ENCODE measurements at places on chromosomes 11 and 22.

GRCh38 chr11:109527496-109527895 is 105.5 kb downstream of the C11orf87 start:
- no peak for DNase-seq

DNA sequence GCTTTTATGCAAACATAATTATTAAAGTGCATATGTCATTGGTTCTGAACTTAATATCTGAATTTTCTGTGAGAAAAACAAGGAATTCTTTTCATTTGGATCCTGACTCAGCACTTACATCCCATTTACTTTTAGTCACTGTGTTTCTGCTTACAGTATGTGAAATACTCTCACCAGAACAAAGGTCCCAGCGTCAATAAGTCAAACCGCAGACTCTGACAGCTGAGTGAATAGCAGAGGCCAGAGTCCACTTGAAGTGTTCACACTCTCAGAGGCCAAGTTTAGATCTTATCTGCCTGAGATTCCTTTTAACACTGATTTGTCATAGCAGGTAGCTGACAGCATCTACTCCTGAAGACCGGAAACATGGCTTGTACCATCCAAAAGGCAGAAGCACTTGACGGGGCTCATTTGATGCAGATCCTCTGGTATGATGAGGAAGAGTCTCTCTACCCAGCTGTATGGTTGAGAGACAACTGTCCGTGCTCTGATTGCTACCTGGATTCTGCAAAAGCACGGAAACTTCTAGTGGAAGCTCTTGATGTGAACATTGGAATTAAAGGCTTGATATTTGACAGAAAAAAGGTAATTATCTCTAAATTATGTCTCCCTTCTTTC is 14.6 kb downstream of the BBOX1 start:
- no peak for DNase-seq

DNA sequence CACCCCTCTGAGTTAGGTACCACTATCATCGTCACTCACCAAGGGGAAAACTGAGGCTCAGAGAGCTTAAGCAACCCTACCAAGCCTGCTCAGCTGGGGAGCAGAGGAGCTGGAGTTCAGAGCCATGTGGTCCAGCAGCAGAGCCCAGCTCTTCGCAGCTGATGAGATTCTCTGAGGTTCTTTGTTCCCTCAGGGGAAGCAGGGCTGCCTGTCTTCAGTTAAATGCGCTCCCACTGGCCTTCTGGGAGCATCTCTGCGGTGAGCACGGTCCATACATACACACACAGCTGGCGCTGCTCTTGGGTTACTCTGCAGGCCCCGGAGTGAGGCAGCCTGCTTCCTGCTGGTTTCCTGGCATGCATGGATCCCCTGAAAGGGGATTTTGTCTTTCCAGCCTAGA is 5.2 kb upstream of the PTGDR2 start:
- no peak for DNase-seq

- DNase-seq: peak; percentile 48
Observed at GRCh38 chr11:61061081-61061826, 41.0 kb upstream of the CD5 start.

GRCh38 chr22:17086296-17086695 is 1.5 kb downstream of the IL17RA start:
- no peak for DNase-seq

DNA sequence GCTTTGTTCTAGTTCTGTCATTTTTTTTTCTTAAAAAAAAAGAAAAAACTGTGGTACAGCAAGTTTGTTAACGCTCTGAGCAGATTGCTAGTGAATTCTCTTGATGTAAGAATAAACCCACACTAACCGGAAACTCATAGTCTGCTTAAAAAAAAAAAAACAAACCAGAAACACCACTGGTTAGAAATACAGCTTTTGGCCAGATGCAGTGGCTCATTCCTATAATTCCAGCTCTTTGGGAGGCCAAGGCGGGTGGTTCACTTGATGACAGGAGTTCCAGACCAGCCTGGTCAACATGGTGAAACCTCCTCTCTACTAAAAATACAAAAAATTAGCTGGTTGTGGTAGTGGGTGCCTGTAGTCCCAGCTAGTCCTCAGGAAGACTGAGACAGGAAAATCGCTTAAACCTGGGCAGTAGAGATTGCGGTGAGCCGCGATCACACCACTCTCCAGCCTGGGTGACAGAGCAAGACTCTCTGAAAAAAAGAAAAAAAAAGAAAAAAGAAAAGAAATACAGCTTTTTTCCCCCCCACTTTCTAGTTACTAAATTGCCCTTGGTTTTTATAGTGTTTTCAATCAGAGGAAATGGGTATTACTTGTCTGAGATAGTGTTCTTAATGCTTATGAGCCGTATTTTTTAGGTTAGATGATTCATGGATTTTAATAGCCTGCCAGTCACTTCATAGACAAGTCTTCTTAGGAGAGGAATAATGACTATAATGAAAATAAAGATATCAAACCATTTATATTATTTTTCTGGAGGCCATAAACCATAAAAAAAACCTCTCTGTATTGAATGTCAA is 222.8 kb downstream of the DDX10 start:
- no peak for DNase-seq

GRCh38 chr11:115682888-115683287 is 178.7 kb upstream of the CADM1 start:
- no peak for DNase-seq

- DNase-seq: no peak
Observed at GRCh38 chr11:2310786-2311352, 9.1 kb downstream of the TSPAN32 start.

- no peak for DNase-seq
Observed at GRCh38 chr22:48496226-48496845, 1331.3 kb downstream of the BRD1 start.

GRCh38 chr11:838441-839279 is 3.7 kb downstream of the POLR2L start:
- DNase-seq: no peak

DNA sequence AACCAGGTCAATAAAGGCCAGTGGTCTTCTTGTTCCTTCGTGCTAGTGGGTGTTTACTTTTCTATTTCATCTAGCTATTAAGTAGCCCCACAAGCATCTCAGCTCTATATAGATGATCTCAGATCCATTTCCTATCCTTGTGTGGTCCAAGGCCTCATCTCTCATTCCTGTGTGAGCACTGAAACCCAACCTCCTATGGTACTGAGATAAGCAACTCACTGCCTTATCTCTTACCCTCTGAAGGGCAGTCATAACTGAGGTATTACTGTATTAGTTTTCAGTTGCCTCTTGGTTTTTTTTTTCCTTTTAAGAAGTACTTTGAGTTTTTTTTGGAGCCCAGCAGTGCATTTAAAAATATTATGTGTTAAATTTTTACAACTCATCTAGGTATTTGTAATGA is 28.3 kb downstream of the ACER3 start:
- DNase-seq: no peak

- no peak for DNase-seq
Observed at GRCh38 chr11:133529807-133530500, 2.3 kb downstream of the OPCML start.

DNA sequence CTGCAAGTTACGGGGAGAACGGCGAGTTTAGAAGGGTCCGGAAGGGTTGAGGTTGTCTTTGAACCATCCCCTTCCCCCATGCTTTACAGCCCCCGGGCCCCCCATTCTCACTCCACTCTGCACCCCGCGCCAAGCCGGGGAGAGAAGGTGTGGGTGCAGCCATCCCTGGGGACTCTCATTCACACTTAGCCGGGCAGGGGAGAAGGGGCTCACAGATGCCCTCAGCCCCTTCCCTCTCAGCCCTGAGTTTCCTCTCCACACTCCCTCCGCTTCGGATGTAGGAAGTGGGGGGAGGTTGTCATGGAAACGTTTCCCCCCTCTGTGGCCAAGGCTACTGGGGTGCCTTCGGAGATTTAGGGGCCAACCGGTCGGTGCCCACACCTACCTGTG is 334 bp downstream of the CADM1 start:
- no peak for DNase-seq

DNA sequence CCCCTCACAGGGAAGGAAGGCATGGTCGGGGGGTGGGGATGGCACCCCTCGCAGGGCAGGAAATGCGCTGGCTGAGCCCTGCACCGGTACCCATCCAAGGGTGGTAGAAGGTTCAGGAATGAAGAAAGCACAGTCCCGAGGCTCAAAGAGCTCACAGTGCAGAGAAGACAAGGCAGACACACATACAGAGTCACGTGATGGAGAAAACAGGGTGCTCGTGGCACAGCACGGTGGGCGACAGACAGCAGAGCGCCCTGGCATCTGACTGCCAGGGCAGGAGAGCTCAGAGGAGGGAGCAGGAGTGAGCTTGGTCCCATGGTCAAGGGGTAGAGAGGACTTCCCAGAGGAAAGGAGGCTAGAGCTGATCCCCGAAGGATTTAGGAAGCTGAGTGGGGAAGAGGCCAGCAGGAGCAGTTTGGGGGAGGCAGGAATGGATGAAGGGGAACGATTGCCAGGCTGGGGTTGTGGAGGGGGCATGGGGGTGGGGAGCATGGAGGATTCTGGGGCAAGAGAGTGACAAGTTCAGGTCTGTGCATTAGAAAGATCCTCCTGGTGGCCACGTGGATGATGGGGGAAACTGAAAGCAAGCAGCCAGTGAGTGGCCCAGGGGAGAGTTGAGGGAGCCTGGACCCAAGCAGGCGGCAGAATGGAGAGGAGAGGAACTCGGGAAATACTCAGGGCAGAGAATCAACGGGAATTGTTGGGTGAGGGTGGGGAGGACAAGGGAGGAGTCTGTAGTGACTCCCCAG is 43.9 kb downstream of the PDE2A start:
- DNase-seq: no peak

- DNase-seq: no peak
Observed at GRCh38 chr22:34878171-34878570, 187.8 kb upstream of the ISX start.

GRCh38 chr22:28711820-28712777 is 29.5 kb downstream of the CHEK2 start:
- DNase-seq: no peak

DNA sequence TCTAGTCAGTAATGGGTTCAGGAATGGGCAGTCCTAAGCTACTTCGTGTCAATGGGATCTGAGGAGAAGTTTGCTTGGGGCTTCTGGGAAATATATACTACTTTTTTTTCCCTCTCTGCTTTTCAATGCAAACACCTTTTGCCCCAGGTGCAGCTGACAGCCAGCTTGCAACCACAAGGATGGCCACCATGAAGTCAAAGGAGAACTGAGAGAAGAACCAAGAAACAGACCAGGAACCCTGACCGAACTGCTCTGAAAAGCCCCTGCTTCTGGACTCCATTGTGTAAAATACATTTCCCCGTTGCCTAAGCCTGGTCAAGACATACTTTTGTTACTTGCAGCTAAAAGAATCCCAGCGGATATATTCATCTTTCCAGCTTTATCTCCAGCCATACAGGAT is 20.1 kb upstream of the CD44 start:
- DNase-seq: no peak

DNA sequence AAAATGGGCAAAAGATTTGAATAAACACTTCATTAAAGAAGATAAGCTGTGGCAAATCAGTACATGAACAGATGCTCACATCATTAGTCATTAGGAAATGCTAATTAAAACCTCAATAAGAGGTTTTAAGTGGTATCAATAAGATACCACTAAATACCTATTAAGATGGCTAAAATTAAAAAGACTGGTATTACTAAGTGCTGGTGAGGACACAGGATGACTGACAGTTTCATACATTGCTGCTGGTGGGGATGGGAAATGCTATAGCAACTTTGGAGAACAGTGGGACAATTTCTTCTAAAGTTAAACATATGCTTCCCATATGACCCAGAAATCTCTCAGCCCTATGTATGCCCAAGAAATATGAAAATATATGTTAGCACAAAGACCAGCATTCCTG is 69.2 kb downstream of the COMMD9 start:
- no peak for DNase-seq

DNA sequence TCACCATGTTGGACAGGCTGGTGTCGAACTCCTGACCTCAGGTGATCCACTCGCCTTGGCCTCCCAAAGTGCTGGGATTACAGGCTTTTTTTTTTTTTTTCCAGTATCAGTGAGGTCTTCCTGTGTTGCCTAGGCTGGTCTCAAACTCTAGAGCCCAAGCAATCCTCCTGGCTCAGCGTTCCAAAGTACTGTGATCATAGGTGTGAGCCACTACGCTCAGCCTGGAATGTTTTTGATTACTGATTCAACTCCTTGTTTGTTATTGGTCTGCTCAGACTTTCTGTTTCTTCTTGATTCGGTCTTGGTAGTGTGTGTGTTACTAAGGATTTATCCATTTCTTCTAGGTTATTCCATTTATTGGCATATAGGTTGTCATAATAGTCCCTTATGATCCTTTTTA is 31.3 kb downstream of the NAGA start:
- DNase-seq: no peak

DNA sequence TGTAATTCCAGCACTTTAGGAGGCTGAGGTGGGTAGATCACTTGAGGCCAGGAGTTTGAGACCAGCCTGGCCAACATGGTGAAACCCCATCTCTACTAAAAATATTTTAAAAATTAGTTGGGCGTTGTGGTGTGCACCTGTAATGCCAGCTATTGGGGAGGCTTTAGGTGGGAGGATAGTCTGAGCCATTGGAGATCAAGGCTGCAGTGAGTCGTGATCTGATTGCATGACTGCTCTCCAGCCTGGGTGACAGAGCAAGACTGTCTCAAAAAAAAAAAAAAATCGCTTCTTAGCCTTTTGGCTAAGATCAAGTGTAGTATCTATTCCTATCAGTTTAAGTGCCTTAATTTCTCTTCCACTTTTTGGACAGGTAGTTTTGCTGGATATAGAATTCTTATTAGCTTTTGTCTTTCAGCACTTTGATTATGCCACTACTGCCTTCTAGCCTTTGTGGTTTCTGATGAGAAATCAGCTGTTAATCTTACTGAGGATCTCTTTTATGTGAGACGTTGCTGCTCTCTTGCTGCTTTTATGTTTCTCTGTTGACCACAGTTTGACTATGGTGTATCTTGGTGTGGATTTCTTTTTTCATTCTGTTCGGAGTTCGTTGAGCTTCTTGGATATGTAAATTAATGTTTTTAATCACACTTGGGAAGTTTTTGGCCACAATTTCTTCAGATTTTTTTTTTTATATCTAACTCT is 24.7 kb downstream of the CHEK1 start:
- no peak for DNase-seq

GRCh38 chr11:76512851-76513653 is 68.2 kb downstream of the EMSY start:
- DNase-seq: no peak

GRCh38 chr11:103888541-103888951 is 147.9 kb upstream of the DDI1 start:
- no peak for DNase-seq

DNA sequence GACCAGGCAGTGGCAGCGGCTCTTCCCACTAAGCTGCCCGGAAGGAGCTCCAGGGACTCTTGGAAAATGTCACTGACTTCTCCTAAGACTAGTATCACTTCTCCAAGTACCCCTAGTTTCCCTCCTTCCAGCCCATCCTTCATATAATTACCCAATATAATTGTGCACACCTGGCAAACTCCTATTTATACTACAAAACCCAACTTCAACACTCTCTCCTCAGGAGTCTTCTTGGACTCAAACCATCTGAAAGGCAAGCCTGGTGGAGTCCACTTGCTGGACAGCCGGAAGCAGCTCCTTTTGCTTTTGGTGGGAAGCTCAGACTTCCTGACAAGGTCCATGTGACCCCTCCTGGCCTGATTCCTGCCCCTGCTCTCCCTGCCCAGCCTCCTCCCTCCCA is 955.9 kb downstream of the TBC1D22A start:
- DNase-seq: no peak
